ENCODE measurements at places on chromosomes 2 and 18.

- peak; percentile 91 for DNase-seq
These were observed 127.6 kb downstream of the TDRD15 start for GRCh38 chr2:21251216-21251980.

GRCh38 chr2:151269798-151270568, 8.3 kb upstream of the RBM43 start:
- no peak for DNase-seq

DNA sequence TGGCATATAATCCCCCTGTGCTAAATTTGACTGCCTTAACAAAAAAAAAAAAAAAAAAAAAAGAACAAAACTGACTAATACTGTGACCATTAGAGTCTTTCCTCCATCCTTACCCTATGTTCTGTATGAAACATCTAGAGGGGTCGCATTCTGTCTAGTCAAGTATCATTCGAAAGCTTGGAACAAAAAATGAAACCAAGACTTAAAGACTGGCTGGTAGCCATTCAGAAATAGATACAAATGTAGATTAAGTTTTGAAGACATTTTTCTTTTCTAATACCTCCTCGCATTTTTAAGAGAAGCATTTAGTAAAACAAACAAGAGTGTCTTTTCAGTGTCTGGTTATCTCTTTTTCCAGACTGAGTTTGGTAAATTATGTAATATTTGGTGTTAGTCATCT, 66.7 kb downstream of the SPATS2L start:
- no peak for DNase-seq

GRCh38 chr2:181471783-181472182, 14.6 kb downstream of the ITGA4 start:
- DNase-seq: no peak

DNA sequence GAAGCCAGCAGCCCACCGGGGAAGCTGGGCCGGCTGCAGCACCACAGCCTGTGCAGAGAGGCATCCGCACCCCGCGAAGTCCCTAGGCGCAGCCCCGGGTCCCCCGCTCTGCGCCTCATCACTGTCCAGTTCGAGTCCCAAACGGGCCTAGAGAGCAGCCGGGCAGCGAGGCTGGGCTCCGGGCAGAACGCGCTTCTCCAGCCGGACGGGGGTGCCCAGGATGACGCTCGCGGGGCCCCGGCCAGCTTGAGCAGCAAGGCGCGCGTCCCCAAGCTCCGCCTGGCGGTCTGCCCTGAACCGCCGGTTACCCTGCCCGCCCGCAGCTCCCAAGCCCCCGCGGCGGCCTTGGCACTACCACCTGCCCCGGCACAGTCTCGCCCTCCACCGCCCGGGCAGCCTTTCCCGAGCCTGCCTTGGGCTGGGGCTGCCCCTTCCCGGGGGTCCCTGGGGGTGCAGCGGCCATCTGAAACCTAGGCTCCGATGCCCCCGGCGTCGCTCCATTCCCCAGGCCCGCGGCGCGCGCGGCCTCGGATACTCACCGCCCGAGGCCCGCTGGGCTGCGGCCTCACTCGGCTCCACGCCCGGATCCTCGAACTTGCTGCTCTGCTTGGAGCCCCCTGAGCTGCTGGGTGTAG, 591 bp downstream of the SLC16A14 start:
- DNase-seq: no peak

- no peak for DNase-seq
These were observed 46.1 kb upstream of the GRHL1 start for GRCh38 chr2:9905413-9905812.

DNA sequence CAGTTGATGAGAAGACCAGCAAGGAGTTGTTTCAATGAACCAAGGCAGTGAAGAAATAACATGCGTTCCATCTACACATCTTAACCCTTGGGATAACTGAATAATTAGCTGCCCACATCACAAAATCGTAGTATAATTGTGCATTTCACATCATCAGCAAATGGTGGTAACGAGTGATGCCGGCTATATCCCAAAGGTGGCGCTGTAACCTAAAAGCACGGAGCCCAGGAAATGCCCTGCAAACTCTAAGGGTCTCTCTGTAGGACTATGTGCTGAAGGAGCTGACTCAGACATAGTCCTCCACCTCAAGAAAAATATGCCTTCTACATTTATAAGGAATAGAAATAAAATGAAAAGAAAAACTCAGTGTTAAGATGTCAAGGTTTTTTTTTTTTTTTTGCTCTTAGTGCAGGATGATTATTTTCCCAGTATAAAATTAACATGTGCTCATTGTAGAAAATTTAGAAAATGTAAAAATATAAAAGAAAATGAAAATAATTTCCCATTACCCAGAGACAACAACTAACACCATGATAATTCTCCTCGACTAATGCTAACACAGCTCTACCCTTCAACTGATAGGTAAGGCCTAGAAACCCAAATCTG, 23.1 kb upstream of the DSG3 start:
- no peak for DNase-seq

DNA sequence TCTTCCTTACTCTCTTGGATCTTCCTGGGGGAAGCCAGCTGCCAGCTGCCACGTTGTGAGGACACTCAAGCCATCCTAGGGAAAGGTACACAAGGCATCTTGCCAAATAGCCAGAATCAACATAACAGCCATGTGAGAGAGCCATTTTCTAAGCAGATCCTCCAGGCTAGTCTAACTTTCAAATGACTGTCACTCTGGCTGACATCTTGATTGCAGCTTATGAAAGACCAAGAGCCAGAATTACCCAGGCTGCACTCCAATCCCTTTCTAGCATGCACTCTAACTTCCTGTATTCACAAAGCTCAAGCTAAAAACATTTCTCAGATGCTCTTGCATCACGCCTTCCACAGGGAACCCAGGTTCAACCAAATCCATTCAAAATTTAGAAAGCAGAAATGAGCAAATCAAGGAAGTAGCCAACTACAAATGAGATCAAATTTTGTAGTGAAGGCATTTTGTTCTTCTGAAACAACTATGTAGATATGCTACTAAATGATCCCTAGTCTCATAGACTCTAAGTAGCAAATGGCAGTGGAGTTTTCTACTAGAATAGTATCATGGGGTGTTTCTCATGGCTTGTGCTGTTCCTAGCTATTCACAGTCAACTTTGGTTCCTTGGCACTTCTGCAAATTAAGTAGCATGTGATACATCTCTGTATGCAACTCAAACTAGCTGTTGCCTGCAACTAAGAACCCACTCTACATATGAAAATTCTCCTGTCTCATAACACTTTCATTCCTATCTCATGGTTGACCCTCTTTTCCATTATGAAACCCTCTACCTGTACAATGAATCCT, 281.9 kb downstream of the ZEB2 start:
- DNase-seq: peak; percentile 73

GRCh38 chr2:134452042-134452733, 198.3 kb downstream of the MGAT5 start:
- no peak for DNase-seq

DNA sequence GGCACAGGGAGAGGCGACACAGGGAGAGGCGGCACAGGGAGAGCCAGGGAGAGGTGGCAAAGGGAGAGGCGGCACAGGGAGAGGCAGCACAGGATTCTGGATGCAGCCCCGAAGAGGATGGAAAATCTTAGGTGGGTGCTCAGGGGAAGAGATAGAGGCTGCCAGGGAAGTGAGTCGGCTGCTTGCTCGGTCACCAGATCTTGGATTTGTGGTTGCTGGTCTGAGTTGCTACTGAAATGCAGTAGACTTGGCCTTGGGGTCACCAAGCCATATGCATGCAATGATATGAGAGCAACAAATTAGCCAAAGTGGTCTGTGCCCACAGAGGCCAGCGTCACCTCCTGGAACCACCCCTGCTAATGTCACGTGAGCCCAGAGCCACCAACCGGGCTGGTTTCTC, 117.2 kb upstream of the SALL3 start:
- no peak for DNase-seq

DNA sequence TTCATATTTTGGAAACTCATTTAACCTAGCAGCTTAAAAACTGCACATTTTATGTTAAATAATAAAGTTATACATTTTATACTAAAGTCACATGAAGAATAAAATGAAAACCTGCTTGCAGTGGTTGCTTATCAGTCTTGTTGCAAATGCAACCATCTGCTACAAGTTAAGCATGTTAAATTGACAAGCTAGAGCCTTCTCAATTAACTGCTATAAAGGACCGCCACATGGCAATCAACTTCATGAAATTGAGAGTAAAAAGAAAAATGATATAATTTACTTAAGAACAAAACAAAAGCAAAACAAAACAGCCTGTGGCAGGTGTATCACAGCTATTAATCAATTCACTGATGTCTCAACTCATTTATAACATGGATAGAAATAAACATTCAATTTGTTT, 78.7 kb downstream of the RTTN start:
- no peak for DNase-seq

- no peak for DNase-seq
These were observed 324.0 kb downstream of the PARD3B start for GRCh38 chr2:204869132-204869823.

- DNase-seq: no peak
These were observed 87.4 kb downstream of the MTCL1 start for GRCh38 chr18:8792688-8793316.

DNA sequence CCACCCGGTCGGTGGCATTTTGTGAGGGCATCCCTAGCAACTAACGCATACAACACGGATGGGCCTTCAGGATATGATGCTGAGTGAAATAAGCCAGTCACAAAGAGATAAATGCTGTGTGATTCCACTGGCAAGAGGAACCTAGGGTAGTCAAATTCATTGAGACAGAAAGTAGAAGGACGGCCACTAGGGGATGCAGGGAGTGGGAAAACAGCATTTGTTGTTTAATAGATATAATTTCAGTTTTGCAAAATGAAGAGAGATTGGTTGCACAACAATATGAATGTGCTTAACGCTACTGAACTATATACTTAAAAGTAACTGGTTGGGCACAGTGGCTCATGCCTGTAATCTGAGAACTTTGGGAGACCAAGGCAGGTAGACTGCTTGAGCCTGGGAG, 112.9 kb downstream of the AFF3 start:
- no peak for DNase-seq

GRCh38 chr2:58072102-58072501, 25.5 kb downstream of the VRK2 start:
- DNase-seq: no peak
